Gastrocnemius medialis (tissue), 4 donors: ENCODE measurements at places on chromosomes 3 and 15. TPM values are rescaled to one million over a fixed set of nuclear protein-coding genes. Genes with fewer than 3 reads are reported as not detected.

The FOXB1 gene
- total RNA-seq = not detected

The DUOXA2 gene
- total RNA-seq = not detected

The ATP13A5 gene
- total RNA-seq = not detected

The GP9 gene
- total RNA-seq = not detected

The CPNE4 gene
- not detected for total RNA-seq

The DIS3L gene
- total RNA-seq = 33.5 TPM

The C3orf20 gene
- not detected for total RNA-seq

DNA sequence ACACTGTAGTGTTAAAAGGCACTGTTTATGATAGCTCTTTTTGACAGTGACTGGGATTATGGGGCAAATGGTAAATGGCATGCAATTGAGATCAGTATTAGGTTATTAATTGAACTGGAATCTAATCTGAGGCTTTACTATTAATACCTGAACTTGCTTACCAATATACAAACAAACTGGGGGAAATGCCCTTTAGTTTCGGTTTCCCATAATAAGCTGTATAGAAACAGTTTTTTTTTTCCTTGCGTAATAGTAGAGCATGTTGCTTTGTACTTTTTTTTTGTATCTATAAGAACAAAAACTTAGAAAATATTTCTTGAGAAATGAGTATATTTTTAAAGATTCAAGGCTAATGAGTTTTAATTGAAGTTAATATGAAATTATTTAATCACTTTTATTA is 95.0 kb downstream of the FNDC3B start:
- no peak overlapping the region for H3K4me3 ChIP-seq
- H3K36me3 ChIP-seq = no peaks in the 10 kb centered on the region
- H3K27me3 ChIP-seq = no peaks in the 10 kb centered on the region

DNA sequence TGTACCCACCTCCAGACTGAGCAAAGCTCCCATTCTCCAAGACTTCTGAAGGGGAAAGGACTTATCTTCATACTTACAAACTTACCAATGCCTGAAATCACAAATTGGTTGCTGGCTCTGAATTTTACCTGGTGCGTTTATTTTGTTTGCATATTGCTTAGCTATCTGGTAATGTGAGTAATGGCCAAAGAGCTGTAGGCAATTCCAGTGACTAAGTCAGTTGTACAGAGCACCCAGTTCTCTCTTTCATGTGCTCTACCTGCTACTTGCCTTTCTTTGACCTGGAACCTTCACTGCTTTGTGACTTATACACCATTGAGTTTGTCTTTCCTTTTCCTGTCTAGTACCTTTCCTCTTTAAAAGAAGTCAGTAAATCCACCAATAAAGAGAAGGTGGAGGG is 755.9 kb upstream of the LMCD1 start:
- no peaks in the 10 kb centered on the region for H3K36me3 ChIP-seq
- H3K4me1 ChIP-seq = no peaks in the 10 kb centered on the region
- no peaks in the 10 kb centered on the region for H3K27me3 ChIP-seq
- H3K27ac ChIP-seq = no peak overlapping the region

DNA sequence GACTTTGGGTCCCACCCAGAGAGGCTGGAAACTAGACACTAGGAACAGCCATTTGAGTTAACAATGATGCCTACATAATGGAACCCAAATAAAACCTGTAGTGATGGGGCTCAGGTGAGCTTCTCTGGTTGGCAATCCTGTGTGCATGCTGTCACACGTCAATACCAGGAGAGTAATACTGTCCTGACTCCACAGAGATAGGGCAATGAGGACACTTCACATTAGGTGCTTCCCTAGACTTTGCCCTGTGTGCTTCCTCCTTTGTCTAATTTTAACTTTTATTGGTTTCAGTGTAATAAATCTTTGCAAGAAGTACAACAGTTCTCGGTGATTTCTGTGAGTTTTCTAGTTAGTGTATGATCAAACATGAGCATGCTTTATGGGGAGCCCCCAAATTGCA is 281.8 kb upstream of the ARRDC4 start:
- no peaks in the 10 kb centered on the region for H3K4me1 ChIP-seq
- no peak overlapping the region for H3K4me3 ChIP-seq
- H3K36me3 ChIP-seq = no peaks in the 10 kb centered on the region
- H3K27ac ChIP-seq = no peak overlapping the region

DNA sequence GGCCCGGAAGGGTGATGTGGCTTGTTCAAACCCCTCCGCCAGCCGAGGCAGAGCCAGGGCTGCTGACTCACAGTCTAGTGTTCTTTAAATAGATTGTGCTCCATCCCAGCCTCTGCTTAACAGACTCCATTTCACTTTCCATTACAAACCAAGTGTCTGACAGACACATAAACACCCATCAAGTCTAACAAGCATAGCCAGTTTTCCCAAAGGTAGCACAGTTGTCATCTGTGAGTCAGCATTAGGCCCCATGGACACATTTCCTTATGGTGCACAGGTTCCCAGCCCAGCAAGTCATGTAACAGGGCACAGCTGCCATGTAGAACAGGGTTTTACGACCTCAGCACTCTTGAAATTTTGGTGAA is 109.9 kb upstream of the RAP2B start:
- H3K36me3 ChIP-seq = no peaks in the 10 kb centered on the region
- no peaks in the 10 kb centered on the region for H3K27me3 ChIP-seq
- H3K4me3 ChIP-seq = no peak overlapping the region
- H3K4me1 ChIP-seq = no peaks in the 10 kb centered on the region

DNA sequence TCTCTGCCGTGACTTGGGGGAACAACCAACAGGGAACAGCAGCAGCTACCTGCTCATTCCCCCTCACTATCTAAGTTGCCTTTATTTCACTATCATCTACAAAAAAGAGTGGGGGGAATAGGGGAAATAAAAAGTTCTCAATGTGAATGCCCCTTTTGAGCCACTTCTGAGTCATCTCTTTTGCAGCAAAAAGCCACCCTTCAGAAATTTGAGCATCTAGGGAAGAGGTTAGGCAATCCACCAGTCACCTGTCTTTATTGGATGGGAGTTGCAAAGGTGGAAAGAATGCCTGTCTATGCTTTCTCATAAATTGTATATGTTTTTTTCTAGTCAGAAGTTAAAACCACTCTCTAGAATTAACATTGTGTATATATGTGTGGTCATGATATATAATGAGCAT is 41.1 kb downstream of the GPD1L start:
- no peak overlapping the region for H3K4me3 ChIP-seq
- no peaks in the 10 kb centered on the region for H3K27me3 ChIP-seq
- peaks cover 6% of the 10 kb centered on the region for H3K4me1 ChIP-seq
- peak overlapping the region; percentile 24 for H3K27ac ChIP-seq
- no peaks in the 10 kb centered on the region for H3K36me3 ChIP-seq
- DNase-seq = no peak

DNA sequence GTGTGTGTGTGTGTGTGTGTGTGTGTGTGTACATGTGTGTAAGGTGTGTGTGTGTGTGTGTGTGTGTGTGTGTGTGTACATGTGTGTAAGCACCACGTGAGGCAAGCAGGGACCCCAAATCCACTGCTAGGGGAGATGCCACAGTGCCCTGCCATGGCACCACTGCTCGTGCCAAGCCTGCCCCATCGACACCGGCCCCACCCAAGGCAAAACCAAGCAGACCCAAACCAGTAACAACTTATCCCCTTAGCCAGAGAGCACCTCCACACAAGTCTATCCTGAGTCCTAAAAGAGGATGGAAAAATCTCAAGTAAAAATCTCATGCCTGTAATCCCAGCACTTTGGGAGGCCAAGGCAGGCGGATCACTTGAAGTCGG is 45.1 kb downstream of the BDH1 start:
- no peaks in the 10 kb centered on the region for H3K4me1 ChIP-seq
- no peaks in the 10 kb centered on the region for H3K36me3 ChIP-seq
- no peak overlapping the region for H3K4me3 ChIP-seq
- peaks cover 9% of the 10 kb centered on the region for H3K27me3 ChIP-seq
